Stimulated activated CD8-positive, alpha-beta memory T cell treated with anti-CD3 and anti-CD28 coated beads, Interleukin-15, amount 100 ng/mL, for 4 hours (primary cell): ENCODE measurements at places on chromosomes 5 and 9.

DNA sequence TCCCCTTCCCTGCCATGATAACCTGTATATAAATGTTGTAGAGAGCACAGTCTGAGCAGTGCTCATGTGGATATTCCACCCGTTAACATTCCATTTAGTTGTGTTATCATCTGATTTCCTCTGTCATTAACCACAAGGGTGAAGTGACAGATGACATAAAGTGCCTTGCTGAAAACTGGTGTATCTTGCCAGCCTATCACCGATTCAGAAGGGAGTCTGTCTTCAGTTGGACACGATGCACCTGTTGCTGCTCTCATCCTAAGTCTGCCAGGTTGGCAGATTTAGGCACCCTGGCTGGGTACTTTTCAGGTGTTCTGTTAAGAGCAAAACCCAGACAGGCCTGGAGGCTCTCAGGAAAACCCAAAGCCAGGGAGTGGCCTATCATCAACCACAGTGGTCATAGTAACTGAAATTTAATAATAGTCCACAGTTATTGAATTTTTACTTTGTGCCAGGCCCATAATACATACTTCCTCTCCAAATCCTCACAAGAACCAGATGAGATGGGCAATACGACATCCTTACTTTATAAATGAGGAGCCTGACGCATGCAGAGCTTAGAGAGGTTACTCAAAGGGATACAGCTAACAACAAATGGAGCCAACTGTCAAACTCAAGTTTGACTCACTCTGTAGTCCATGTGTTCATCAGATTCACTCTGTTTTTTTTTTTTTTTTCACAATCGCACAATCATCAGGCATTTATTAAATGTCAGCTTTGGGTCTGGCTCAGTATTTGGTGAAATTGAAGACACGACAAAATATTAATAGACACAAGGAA lies 100.7 kb upstream of the SPRY4 start:
- DNase-seq = no peak

DNA sequence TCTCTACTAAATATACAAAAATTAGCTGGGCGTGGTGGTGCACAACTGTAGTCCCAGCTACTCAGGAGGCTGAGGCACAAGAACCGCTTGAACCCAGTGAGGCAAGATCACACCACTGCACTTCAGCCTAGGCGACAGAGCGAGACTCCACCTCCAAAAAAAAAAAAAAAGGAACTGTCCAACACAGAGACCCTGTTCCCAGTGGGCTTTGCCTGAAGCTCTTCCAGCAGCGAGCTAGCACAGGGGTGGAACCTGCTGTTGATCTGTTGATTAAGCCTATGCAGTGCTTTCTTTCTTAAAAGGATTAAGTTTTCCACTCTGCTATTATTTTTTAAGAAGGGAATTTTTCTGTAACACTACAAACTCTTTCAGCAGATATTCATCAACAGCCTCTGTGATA lies 171.0 kb upstream of the TUT7 start:
- DNase-seq = no peak

- no peak for DNase-seq
Measured at GRCh38 chr5:64834611-64835010, 65.9 kb downstream of the CWC27 start.

DNA sequence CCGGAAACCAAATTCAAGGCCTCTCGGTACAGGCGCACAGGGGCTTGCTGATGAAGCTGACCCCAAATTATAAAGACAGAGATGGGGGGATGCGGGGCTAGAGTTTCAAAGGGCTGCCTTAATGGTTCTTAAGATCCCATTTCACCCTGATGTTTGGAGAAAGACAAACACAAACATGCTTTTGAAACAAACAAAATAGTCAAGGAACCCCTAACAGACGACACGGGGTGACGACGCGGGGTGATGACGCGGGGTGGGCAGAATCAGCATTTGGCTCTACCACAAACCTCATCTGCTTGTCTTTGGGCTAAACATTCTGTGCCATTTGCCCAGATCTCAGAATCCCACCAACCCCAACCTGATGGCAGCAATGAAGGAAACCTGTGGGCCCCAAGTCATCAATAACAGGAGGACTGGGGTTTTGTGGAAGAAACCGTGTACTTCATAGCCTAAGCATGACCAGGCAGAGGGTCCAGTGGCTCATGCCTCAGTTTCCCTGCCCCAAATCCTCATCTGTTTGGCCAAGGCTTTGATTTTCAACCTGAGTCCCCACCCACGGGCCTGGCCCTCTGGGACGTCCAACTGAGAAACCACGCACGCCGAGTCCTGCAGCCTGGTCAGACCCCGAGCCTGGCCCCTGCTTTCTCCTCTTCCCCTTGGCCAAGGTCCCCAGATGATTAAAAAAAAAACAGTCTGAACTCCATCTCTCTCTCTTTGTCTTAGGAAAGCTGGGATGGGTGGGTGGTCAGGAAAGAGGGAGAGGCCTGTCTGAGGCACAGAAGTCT lies 148.5 kb downstream of the COL23A1 start:
- DNase-seq = no peak

- DNase-seq = no peak
Measured at GRCh38 chr5:27612161-27612560, 573.8 kb upstream of the CDH9 start.

DNA sequence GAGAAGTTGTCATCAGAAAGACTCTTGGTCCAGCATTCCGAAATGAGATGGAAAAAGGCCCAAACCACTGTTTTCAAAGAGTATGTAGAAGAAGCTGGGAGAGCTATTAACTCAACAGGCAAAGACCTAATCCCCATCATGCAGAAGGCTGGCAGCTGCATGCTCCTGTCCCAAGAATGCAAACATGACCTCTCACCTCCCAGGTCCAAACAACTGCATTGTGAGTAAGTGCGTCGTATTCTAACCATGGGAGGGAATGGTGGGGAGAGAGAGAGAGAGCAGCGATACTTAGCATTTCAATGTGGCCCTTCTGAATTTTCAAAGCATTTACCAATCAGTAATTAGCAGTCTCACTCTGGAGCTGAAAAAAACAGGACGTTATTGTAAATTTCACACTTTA lies 27.6 kb downstream of the TRPC7 start:
- DNase-seq = no peak

GRCh38 chr9:33344145-33344544 lies 53.8 kb downstream of the NFX1 start:
- DNase-seq = no peak

DNA sequence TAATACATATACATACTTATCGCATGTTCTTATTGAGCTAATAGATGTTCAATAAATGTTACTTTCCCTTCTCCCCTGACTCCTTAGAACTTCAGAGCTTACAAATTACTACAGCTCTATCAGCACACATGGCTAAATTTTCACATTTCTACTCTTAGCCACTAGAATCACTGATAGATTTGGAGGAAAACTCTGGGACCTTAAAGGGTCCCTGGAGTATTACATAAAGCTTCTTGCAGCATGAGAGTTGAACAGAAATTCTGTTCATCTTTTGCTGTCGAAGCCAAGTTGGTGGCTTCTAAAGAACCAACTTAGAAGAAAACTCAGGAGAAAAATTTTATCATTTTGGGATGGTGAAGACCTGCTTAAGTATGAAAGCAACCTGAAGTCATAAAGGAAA lies 15.5 kb downstream of the B4GALT1 start:
- DNase-seq = no peak

DNA sequence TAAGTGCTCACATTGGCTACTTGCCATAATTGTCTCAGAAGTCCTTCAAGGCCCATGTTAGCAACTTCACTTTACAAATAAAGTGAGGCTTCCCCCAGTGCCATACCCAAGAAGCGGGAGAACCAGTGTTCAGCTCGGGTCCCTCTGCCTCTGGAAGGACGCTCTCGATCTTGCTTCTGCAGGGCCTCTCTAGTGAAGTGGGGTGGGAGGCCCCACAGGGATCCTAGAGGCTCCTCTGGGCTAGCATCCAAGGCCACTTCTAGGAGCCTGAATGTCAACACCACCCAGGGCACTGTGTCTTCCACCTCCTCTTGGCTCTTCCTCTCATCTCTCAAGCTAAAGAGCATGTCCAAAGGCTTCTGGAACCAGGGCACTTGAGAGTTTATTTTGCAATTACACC lies 282.5 kb downstream of the GADD45G start:
- DNase-seq = no peak

DNA sequence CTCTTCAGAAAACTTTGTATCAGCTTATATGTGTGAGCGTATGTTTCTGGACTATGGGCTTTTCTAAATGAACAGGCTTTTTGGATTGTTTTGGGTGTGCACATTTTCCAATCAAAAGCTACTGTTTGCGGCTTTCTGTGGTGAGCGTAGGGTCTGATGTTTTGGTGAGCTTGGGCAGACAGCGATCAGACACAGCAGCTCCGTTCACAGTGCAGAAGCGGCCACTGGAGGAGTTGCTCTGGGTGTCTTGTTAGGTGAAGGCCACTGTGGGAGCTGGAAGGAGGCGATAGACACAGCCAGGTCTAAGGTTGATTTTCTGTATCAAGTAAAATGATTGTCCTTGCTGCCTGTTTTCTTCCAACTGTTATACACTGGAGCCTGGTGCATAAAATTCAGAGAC lies 11.1 kb downstream of the PRRC2B start:
- DNase-seq = no peak

DNA sequence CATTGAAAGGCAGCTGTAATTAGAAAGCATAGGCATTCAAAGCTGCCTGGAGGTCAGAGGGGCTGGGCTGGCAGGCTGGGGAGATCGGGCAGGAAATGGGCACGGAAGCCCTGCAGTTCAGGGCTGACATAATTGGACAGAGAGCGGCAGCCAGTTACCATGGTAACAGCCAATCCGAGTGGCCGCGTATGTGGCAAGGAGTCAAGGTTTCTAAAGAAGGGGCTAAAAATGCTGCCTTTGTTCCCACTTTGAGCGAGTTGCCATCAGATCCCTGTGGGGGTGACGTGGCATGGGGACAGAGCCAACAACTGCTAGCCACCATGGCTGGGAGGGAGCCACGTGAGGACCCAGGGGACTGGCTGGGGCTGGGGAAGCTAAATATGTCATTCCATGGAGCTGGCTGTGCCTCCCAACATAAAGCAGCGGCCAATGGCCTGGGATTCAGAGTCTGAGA lies 44.7 kb upstream of the NDFIP1 start:
- DNase-seq = no peak

- DNase-seq = no peak
Measured at GRCh38 chr5:16935231-16936149, 598 bp downstream of the MYO10 start.

DNA sequence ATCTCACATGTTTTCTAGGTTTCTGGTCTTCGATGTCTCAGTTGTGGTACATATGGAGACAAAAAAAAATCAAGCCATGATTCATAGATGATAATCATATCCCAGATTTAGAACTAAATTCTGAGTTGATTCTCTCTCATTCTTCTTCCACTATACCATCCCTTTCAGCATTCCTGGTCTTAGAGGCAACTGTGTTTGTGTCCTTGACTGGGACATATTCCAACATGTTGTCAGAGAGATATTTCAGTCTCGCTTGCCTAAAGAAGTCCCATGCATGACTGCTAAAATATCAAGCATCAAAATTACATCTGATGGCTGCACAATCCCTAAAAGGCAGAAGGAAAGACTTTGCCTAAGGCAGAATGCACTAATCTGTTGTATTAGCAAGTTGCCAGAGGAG lies 236.6 kb downstream of the PSAT1 start:
- no peak for DNase-seq

DNA sequence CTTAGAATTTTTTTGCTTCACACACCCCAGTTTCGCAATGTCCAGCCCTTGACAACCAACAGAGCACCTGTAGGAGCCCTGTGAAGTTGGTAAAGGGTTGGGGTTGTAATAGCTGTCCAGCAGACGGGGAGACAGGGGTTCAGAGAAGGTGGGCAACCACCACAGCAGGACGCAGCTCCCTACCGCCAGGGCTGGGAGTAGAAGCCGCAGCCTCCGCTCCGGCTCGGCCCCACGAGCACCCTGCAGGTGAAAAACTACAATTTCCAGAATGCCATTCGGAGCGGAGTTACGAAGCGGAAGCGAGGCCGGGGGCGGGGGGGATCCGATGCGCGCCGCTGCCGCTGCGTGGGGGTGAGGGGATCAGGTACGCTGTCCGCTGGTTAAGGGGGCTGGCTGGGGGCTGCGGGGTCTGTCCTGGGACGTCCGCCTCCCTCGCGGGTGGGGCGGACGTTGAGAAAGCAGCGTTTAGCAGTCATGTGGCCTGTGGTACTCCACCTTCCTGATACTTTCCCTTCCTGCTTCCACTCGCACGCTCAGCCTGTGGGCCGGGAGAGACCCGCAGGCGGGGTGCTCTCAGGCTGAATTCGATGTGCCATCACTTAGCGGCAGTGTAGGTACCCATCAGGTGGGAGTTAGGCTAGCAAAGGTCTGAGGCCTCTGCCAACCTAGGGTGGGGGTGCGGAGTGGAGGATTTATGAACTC lies at the start of gene TRMT10B:
Gene TRMT10B (plus strand): TSS at position 317 of the 702 bp plus-strand sequence. CDS start 8,127 bp downstream, outside the sequence.
- DNase-seq = peak; percentile 54

GRCh38 chr5:147661541-147661940 lies 121.0 kb downstream of the JAKMIP2 start:
- DNase-seq = no peak

DNA sequence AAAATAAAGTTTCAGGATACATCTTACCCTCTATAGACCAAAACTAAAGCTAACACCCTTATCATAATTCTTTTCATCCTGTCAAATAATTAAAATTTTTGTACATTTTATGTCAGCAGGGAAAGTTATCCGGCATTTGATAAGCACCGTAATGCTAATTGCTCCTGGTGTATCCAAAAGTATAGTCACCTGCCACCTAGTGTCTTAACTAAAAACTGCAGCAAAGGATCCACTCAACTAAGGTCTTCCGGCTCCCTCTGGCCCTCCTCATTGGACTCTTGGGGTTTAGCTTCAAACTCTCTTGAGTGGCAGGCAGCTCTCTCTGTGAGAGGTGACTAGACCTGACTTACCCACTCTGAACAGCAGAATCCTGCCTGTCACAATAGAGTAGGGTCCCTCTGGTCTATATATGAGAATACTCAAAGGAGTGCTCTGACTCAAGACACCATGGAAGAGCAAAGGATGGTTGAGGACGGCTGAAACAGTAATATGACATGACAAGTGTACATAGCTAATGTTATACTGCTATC lies 60.4 kb upstream of the CAST start:
- peak; percentile 1 for DNase-seq

GRCh38 chr9:138063033-138063432 lies 185.5 kb downstream of the CACNA1B start:
- DNase-seq = no peak

GRCh38 chr5:40932766-40933165 lies 23.5 kb downstream of the C7 start:
- DNase-seq = no peak

- no peak for DNase-seq
Measured at GRCh38 chr9:12963537-12963936, 188.7 kb downstream of the LURAP1L start.

- no peak for DNase-seq
Measured at GRCh38 chr9:18825656-18826170, 207.3 kb downstream of the SAXO1 start.

DNA sequence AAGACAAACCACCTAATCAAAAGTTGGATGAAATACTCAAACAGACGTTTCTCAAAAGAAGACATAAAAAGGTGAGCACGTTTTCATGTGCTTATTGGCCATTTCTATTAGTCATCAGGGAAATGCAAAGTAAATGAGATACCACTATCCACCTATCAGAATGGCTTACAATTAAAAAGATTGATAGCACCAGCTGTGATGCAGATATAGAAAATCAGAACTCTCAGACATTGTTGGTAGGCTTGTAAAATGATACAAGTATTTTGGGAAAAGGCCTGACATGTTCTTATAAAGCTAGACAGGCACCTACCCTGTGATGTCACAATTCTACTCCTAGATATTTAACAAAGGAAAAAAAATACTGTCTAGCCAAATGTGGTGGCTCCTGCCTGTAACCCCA lies 44.0 kb upstream of the SLC30A5 start:
- no peak for DNase-seq

GRCh38 chr9:113541019-113541900 lies 77.7 kb downstream of the RGS3 start:
- DNase-seq = no peak

- DNase-seq = no peak
Measured at GRCh38 chr5:14240359-14240758, 97.2 kb downstream of the TRIO start.
